Type B pancreatic cell (in vitro differentiated cells): ENCODE measurements at places on chromosomes 1 and 21. TPM values are rescaled to one million over a fixed set of nuclear protein-coding genes. Genes with fewer than 3 reads are reported as not detected.

- no peak for DNase-seq
Observed at GRCh38 chr1:112929979-112930378, 26.0 kb downstream of the SLC16A1 start.

GRCh38 chr1:192807211-192808162 is 1.4 kb upstream of the RGS2 start:
- DNase-seq, result no peak

- DNase-seq, result no peak
Observed at GRCh38 chr21:45867041-45867666, 114.4 kb upstream of the COL6A1 start.

DNA sequence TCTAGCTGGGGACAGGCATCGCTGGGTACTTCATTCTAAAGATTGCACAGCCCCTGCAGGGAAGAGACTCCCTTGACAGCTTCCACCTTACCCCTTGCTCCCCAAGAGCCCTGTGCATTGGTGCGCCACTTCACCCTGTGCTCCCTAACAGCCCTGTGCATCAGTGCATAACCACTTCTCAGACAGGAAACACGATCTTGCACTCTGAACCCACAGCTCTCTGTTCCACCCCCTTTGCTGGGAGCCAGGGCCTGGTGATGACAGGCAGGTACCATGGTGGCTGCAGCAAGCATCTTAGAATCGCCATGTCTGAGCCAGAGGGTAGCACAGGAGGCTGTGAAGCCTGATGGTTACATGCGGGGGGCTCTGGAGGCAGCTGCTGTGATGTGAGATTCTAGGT is 5.0 kb downstream of the ALPL start:
- DNase-seq, result no peak

- DNase-seq, result no peak
Observed at GRCh38 chr1:37932759-37933158, 14.1 kb downstream of the INPP5B start.

- DNase-seq, result peak; percentile 88
Observed at GRCh38 chr1:52141513-52142219, at the start of gene ZFYVE9. ZFYVE9 (plus strand) TSS chr1:52142089; CDS start chr1:52233207, 91,118 bp downstream.

GRCh38 chr1:15020943-15021745 is 132.4 kb upstream of the TMEM51 start:
- no peak for DNase-seq

CA6 gene
- 0.24 TPM in 1 of 2 replicates, not detected in the other for total RNA-seq

KLHL17 gene
- total RNA-seq, result 31.5 and 42.2 TPM in 2 replicates

FMN2 gene
- 2.4 and 4.3 TPM in 2 replicates for total RNA-seq

C8B gene
- total RNA-seq, result 0.68 and 0.76 TPM in 2 replicates

CDCA8 gene
- 13.3 and 35.1 TPM in 2 replicates for total RNA-seq
